ENCODE measurements at places on chromosomes 5 and 9.

- DNase-seq = no peak
These were observed 169.3 kb downstream of the NTRK2 start for GRCh38 chr9:84838879-84839278.

DNA sequence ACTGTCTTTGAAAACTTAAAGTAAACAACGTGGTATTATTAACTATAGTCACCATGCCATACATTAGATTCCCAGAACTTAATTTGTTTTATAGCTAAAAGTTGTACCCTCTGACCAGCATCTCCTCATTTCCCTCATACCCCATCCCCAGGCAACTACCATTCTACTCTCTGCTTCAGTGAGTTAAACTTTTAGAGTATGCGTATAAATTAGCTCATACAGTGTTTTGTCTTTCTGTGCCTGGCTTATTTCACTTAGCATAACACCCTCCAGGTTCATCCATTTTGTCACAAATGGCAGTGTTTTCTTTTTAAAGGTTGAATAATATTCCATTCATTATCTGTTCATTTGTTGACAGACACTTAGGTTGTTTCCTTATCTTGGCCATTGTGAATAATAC lies 14.2 kb downstream of the COMMD10 start:
- no peak for DNase-seq

GRCh38 chr5:41932770-41933169 lies 7.7 kb downstream of the FBXO4 start:
- no peak for DNase-seq

GRCh38 chr5:104385906-104386305 lies 823.3 kb upstream of the NUDT12 start:
- no peak for DNase-seq

DNA sequence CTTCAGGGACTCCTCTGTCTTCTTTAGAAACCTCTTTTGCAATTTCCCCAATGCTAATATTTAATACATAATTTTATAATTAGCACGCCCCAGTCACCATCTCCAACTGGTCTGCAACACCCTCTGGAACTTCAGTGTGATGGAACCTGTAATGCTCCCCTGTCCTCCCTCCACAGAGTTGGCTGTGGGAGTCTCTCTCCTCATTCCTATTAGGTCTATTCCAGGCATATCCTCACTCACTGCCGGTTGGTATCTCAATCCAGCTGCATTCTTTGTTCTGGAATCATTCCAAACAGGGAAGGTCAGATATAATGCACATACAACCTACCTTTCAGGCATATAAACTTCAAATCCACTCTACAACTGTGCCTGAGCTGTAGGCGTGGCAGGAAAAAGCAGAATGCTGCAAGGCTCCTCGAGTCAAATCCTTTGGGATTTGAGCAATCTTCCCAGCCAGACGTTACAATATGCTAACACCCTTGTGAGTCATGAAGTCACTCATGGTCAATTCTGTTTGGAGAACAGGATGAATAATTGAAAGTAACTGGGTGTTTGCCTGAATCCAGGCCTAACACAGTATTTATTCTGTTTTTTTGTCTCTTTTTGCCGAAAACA lies 293.8 kb downstream of the CWC27 start:
- no peak for DNase-seq

- DNase-seq = no peak
These were observed 207.9 kb downstream of the GADD45G start for GRCh38 chr9:89812556-89813181.

DNA sequence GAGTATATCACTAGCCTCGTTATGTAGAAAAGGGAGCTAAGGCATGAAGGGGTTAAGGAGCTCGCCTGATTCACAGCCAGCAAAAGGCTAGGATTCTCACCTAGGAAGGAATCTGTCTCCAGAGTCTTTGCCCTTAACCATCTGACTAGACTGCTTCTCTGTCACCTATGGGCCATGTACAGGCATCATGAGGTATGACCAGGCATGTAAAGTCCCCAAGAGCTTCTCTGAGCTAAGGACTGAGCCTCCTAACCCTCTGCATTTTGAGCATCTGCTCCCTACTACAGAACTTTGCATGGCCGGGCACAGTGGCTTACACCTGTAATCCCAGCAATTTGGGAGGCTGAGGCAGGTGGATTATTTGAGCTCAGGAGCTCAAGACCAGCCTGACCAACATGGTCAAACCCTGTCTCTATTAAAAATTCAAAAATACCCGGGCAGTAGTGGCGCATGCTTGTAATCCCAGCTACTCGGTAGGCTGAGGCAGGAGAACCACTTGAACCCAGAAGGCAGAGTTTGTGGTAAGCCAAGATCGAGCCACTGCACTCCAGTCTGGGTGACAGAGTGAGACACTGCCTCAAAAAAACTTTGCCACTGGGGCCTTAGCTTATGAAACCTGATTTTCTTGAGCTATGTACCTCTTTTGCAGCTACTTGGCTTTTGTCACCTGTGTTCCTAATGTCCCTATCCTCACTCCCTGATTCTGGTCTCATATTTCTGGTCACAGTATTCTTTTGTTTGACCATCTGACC lies 33.2 kb upstream of the IL7R start:
- no peak for DNase-seq

GRCh38 chr9:30356221-30356620 lies 2028.2 kb upstream of the ACO1 start:
- DNase-seq = no peak

GRCh38 chr5:9641806-9642355 lies 11.7 kb upstream of the TAS2R1 start:
- DNase-seq = no peak

DNA sequence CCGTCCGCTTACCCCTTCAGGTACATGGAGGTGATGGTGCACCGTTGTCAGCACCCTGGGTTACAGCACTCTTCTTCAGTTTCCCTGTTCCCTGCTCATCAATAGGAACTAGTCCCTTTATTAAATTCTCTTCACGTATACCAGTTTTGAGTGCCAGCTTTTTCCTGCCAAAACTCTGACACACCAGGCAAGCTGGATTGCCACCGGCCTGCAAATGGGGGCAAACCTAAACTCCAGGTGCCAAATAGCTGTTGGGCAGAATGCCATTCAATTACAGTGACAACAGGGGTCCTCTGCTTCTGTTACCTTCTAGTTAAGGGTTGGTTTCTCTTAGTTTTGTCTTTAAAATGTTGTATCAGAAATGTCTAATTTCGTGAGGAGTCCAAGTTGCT lies 400.4 kb downstream of the OSTF1 start:
- DNase-seq = no peak

DNA sequence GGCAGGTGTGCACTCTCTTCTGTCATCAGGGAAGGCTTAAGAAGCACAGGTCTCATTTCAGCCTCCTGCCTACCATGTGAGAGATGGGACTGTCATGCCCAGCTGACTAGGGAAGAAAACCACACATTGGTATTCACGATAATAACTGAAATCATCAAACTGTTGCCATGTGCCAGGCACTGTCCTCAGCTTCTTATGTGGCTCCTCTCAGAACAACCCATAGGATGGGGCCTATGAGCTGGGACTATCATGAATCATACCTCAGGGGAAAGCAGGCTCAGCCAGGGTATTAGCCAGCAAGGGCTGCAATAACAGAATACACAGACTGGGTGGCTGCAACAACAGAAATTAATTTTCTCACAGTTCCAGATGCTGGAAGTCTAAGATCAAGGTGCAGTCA lies 3.3 kb downstream of the AFAP1L1 start:
- DNase-seq = no peak

DNA sequence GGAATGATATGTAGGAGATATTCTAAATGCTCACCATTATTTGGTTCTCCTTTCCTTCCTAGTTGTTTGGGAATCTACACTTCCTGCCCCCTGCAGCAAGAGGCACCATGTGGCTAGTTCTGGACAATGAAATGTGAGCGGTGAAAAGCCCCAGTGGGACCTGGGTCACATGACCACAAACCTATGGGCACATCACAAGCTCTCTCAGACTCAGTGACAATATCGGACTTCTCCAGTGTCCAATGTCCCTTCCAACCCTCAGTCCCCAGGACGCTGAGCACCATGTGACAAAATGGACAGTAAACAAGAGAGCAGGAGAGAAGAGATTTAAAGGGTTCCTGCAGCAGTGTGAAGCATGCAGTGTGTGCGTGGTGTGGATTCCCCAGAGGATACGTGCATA lies 44.6 kb upstream of the FOXE1 start:
- DNase-seq = no peak

DNA sequence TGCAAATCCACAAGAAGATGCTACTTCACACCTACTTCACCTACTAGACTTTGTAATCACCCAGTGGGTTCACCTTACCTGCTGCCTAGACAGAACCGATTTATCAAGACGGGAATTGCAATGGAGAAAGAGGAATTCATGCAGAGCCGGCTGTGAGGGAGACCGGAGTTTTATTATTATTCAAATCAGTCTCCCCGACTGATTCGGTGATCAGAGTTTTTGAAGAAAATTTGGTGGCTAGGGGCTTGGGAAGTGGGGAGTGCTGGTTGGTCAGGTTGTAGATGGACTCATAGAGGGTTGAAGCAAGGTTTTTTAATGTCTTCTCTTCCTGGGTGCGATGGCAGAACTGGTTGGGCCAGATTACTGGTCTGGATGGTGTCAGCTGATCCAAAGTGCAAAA lies 23.4 kb downstream of the SFXN1 start:
- DNase-seq = no peak

DNA sequence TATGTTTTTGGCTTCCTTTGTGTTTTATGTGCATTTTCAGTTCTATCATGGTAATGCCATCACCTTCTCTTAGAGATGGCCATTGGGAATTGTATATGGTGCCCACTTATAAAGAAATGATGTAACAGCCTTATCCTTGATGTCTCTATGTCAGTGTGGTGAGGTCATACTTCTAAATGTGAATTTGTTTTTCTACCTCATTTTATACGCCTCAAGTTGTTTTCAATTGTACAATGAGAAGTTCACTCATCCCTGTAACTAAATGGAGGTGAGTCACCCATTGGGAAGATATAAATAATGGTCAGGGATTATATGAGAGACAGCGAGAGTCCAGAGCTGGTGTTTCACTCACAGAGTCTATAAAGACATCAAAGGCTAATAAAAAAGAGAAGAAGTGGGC lies 402.4 kb downstream of the AGTPBP1 start:
- no peak for DNase-seq

Data from stimulated activated CD4-positive, alpha-beta T cell treated with anti-CD3 and anti-CD28 coated beads, Interleukin-1b, Interleukin-23, amount 100 ng/mL, for 24 hours (primary cell).